Head of caudate nucleus (tissue), 42 donors: ENCODE measurements at places on chromosomes 6 and 20.

GRCh38 chr6:160013987-160014868 is 45.3 kb downstream of the IGF2R start:
- no peak for DNase-seq

GRCh38 chr6:33684983-33685382 is 26.5 kb downstream of the UQCC2 start:
- DNase-seq = no peak

DNA sequence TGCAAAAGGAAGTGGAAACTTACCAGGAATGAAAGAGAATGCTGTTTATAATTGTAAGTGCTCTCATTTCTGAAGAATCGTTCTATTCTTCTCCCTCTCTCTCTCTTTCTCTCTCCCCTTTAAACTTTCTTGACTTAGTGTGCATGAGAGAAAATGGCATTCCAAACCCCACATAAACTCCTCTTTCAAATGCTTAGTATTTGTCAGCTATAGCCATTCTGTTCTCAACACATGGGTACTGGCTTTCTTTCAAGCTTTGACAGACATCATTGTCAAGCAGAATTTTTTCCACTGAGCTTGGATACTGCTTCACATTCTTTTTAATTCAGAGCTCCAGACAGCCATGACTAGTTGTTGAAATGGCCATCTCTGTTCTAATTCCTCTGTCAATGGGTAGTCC is 51.1 kb upstream of the PREP start:
- DNase-seq = no peak

DNA sequence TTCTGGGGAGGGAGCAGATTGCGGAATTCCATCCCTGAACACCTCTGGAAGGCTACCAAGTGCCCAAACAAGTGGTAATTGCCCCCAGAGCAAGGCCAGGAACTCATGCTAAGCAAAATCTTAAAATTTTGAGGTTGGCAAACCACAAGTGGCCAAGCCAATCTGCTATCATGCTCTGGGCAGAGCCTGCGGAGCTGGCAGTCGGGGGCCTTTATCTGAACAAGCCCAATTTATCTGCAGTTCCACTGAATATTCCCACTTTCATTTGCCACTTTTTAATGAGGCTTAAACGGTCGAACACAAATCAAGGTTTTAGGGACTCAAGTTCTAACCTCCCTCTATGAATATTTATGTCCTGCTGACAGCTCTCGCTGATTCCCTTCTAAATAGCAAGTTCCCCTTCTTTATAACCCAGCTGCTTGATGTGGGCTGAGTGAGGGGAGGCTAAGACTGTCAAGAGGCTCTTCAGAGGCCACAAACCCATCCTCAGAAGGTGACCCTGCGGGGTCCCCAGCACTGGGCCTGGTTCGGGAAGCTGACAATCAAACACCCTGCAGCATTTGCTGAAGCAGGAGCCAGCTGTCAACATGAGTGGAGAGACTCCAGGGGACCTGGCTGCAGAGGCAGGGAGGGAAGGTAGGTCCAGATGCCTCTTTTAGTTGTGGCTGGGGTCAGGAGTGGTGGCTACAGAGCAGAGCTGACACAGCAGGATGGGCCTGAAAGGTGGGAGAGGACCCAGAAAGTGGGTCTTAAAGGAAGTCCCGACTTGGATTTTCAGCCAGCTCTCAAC is 11.9 kb downstream of the CCDC167 start:
- DNase-seq = no peak

DNA sequence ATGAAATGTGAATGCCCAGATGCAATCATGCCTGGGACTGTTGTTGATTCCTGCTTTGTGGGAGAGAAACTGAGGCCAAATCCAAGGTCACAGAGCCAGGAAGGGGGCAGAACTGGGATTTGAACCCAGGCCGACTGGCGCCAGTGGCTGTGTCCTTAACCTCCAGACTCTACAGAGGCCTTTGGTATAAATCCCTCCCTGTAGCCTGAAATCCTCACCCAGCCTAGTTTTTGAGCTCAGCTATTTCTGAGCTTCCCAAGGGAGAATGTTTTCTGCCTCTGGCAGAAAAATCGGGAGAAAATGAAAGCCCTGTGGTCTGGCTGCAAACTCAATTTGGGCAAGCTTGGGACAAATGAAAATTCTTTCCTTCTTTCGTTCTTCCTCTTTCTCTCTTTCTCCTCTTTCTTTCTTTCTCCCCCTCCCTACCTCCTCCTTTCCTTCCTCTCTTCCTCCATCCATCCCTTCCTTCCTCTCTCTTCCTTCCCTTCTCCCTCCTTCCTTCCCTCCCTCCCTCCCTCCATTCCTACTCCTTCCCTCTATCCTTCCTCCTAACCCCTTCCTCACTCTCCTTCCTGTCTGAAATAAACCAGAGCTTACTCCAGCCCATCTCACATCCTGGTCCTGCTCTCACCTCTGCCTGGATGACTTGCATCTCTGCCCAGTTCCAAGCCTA is 34.9 kb downstream of the SNAI1 start:
- no peak for DNase-seq

GRCh38 chr6:7680393-7681075 is 45.4 kb upstream of the BMP6 start:
- DNase-seq = no peak

- no peak for DNase-seq
Observed at GRCh38 chr6:24721461-24722215, 2.7 kb upstream of the C6orf62 start.
